Urinary bladder (tissue), 4 donors: ENCODE measurements at places on chromosomes 3 and 15. TPM values are rescaled to one million over a fixed set of nuclear protein-coding genes. Genes with fewer than 3 reads are reported as not detected.

DNA sequence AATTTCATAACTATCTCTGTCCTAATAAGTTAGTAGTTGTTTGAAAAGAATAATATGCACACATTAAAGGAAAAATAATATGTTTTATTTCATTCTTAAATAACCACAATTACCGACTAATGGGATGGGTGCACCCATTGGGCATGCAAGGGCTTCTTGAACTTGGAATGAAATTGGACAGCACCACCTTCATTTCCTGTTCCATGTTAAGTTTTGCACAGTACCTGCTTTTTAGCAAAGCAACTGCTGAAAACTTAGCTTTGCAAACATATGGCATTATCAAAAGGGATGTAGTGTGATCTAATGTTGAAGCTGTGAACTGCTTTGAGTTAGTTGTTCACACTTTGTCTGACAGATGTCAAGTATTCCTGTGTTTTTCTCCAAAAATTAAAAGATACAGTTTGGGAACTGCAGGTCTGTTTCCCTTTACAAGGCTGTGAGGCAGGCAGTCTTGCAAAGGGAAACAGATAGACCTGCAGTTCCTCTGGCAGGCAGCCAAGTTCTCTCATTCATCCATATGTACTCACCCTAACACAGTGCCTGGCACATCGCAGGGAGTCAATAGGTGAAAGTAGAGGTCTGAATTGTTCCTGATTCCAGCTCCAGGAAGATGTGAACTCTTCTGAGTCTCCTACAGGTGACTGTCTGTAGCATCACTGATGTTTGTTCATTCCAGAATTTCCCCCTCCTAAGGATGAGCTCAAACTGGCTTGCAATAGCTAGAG, 64.3 kb upstream of the GOLGA8B start:
- DNase-seq: no peak

DNA sequence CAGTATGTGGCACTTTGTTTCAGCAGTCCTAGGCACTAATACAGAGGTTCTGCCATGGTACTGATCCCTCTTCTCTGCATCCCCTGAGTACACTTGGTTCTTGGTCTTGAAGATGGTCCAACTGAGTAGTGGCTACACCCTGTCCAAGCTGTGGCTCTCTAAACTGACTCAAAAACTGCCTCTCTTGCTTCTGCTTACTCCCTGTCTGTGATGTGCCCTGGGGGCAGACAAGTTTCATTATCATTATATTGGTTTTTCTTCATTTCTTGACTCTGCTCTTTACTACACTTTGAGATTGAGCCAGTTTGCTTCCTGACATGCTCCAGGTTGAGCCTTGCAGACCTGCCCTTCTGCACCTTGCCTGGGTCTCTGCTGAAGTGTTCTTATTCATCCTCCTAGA, 18.9 kb upstream of the ST3GAL6 start:
- DNase-seq: no peak

GRCh38 chr15:67506775-67507747, 13.9 kb upstream of the C15orf61 start:
- DNase-seq: no peak

- DNase-seq: no peak
Observed at GRCh38 chr3:18249126-18249525, 176.0 kb downstream of the SATB1 start.

DNA sequence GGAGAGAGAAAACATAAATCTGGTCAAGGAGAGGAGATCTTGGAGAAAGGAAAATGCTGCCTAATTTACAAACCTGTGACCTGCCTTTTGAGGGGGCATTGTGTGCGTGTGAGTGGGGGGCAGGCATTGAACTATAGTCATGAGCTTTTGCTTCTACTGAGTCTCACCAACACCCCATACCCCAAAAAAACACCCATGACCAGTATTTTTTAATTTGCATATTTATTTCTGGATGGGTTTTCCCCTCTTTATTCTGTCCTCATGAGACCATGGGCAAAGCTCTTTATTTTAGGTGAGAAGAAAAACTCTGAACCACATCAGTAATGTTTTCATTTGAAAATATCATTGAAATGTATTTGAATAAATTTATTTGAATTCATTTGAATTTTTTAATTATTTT, 20.6 kb downstream of the CD80 start:
- no peak for DNase-seq

DNA sequence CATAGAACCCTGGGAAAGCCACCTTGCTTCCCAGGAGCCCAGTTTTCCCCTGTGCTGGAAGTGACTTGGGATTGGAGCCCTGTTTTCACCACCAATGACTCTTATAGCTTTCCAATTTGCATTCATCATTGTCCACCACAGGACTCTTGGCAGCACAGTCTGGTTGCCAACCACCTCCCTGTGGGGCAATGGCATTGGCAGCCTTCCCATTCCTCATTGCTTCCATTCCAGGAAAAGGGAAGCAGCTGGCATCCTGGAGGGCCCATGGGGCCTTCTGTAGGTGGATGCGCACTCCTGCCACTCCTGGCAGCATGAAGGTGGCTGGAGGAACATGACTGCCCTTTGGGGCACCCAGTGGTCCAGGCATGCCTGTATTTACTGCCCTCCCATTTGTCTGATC, 57.7 kb downstream of the FEM1B start:
- no peak for DNase-seq

PLSCR2 gene
- not detected for polyA plus RNA-seq
